Stomach (tissue), 19 donors: ENCODE measurements at places on chromosomes 12 and 14. TPM values are rescaled to one million over a fixed set of nuclear protein-coding genes. Genes with fewer than 3 reads are reported as not detected.
A peak's percentile ranks its signal among the peaks of the same experiment; 100 is the strongest.

DNA sequence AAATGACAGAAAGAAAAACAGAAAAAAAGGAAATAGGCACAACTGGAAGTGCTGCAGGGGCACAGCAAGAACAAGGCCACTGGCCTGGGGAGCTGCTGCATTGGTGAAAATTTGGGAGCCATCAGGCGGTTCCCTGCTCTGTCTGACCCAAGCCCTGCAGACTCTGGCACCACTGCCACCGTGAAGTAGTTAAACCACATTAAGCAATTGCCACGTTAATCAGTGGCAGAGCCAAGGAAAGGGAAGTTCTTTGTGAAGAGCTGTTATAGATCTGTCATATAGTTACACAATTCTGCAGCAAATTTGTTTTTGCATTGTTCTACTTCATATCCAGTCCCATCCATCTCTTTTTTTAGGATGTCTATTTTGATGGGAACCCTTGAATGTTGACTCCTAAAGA is 915.3 kb downstream of the FSCB start:
- H3K36me3 ChIP-seq: no peaks in the 10 kb centered on the region
- no peak overlapping the region for H3K27ac ChIP-seq
- H3K27me3 ChIP-seq: no peaks in the 10 kb centered on the region
- DNase-seq: no peak
- H3K4me1 ChIP-seq: no peaks in the 10 kb centered on the region
- H3K4me3 ChIP-seq: no peak overlapping the region

DNA sequence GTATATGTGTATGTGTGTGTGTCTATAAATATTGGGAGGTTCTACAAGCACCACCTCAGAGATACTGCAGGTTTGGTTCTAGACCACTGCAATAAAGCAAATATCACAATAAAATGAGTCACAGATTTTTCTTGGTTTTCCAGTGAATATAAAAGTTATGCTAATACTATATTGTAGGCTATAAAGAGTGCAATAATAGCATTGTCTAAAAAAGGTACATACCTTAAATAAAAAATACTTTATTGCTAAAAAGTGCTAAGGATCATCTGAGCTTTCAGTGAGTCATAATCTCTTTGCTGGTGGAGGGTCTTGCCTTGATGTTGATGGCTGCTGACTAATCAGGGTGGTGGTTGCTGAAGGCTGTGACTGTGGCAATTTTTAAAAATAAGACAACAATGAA is 111.1 kb downstream of the VEZT start:
- no peaks in the 10 kb centered on the region for H3K36me3 ChIP-seq
- no peaks in the 10 kb centered on the region for H3K27me3 ChIP-seq
- H3K27ac ChIP-seq: no peak overlapping the region
- no peak for DNase-seq
- H3K4me1 ChIP-seq: peaks cover 13% of the 10 kb centered on the region

GRCh38 chr14:104714066-104714465 is 10.0 kb upstream of the ADSS1 start:
- no peak overlapping the region for H3K27ac ChIP-seq
- no peaks in the 10 kb centered on the region for H3K4me1 ChIP-seq
- no peak for DNase-seq

GRCh38 chr12:113524495-113524894 is 52.8 kb upstream of the LHX5 start:
- no peak for DNase-seq
- no peaks in the 10 kb centered on the region for H3K4me1 ChIP-seq
- H3K27ac ChIP-seq: no peak overlapping the region
- no peaks in the 10 kb centered on the region for H3K36me3 ChIP-seq

DNA sequence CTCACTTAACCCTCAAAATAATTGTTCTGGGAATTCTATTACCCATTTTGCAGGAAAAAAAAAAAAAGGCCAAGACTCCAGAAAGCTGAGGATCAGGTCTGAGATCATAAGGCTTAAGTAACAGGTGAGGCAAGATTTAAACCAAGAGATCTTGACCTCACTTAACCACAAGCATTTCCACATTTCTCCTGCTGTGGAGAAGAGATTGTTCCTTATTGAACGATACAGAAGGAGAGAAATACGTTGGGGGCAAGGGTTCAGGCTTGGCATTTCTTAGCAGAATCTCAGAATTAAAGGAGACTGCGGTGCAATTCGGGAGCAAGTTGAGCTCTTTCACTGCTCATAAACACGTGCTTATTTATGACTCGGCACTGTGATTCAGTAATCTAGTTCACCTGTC is 885.3 kb upstream of the TMEM132C start:
- no peak overlapping the region for H3K4me3 ChIP-seq
- H3K27ac ChIP-seq: no peak overlapping the region
- peaks cover 6% of the 10 kb centered on the region for H3K4me1 ChIP-seq
- H3K27me3 ChIP-seq: peaks cover 6% of the 10 kb centered on the region

DNA sequence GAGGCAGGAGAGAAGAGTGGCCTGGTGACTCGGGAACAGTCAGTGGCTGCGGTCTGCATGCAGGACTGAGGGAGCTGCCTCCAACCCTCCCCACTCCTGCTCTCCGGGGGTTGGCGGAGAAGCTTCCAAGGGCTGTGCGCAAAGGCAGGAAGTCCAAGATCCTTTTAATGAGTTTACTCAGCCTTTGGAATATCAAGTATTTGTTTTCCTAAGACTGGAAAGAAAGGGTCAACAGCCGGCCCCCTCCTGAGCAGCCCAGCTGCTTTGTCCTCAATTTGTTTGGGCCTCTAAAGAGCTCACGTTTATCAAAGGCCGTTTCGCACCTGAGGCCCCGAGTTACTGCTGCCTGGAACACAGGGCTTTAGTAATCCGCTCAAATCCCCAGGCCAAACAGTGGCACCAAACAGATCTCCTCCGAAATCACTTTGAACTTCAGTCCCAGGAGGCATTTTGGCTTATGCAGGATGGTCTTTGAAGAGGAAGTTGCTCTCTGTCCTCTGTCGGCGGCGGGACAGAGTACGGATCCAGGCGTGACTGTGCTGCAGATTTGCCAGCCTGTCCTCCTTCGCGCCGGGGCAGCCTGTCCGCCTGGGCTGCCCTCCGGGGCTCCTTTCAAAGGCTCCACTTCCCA is 117.2 kb upstream of the FZD10 start:
- no peaks in the 10 kb centered on the region for H3K36me3 ChIP-seq
- H3K4me3 ChIP-seq: no peak overlapping the region
- peaks cover 92% of the 10 kb centered on the region for H3K27me3 ChIP-seq
- DNase-seq: peak; percentile 61
- no peaks in the 10 kb centered on the region for H3K4me1 ChIP-seq

- H3K4me3 ChIP-seq: no peak overlapping the region
- no peak overlapping the region for H3K27ac ChIP-seq
- no peaks in the 10 kb centered on the region for H3K27me3 ChIP-seq
- H3K4me1 ChIP-seq: no peaks in the 10 kb centered on the region
- H3K36me3 ChIP-seq: no peaks in the 10 kb centered on the region
Observed at GRCh38 chr12:110813285-110813684, 33.5 kb upstream of the CCDC63 start.

DNA sequence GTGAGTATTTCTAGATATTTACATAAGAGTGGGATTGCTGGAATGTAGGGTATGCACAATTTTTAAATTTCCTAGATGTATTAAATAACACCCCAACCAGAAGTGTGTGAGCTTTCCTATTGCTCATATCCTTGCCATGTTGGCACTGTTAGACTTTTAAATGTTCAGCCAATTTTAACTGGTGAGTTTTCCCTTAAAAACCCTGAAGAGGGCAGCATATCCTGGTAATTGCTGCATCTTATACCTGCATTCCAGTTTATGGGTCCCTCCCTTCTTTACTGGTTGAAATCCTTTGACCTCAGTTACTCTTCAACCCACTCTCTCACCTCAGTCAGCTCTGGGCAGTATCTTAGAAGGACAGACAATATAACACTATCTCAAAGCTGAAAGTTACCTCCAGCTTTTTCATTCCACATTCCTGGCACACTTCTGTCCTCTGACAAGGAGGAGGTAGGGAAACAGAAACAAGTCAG is 270.6 kb downstream of the PAWR start:
- no peak overlapping the region for H3K27ac ChIP-seq
- peak; percentile 76 for DNase-seq
- H3K4me3 ChIP-seq: no peak overlapping the region
- H3K27me3 ChIP-seq: no peaks in the 10 kb centered on the region

- no peaks in the 10 kb centered on the region for H3K36me3 ChIP-seq
- peaks cover 29% of the 10 kb centered on the region for H3K4me1 ChIP-seq
- H3K27me3 ChIP-seq: no peaks in the 10 kb centered on the region
- no peak overlapping the region for H3K27ac ChIP-seq
- DNase-seq: no peak
Observed at GRCh38 chr12:71438670-71439361, 782 bp upstream of the LGR5 start.

DNA sequence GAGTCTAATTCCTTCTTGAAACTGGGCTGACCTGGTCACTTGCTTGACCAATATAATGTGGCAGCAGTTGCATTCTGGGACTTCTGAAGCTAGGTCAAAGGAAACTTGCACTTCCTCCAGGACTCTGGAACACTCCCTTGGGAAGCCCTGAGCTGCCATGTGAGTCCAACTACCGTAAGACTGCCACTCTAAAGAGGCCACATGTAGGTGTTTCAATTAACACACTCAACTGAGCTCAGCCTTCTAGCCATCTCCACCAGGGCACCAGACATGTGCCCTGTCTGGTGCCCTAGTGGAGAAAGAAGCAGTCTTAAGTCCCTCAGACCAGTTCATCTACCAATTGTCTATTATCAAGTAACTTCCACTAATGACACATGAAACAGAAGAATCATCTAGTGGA is 6.1 kb upstream of the TEP1 start:
- no peaks in the 10 kb centered on the region for H3K27me3 ChIP-seq
- peak; percentile 25 for DNase-seq
- H3K4me3 ChIP-seq: no peak overlapping the region
- no peaks in the 10 kb centered on the region for H3K36me3 ChIP-seq
- H3K4me1 ChIP-seq: peaks cover 18% of the 10 kb centered on the region

DNA sequence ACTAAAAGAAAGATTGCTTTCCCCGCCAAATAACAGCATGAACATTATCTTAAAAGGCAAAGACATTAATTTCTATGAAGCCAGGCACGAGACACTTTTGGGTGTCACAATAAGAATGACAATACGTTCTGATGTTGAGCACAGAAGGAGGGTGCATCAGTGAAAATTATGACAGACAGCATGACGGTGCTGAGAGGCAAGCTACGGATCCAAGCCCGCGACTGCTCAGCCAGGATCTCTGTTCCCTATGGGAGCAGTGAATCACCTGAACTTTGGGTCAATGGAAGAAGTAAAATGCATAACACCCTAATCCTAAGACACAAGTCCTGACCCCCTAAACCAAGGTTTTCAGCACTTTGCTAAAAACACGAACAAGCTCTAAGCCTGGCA is 51.7 kb downstream of the SLC25A47 start:
- H3K36me3 ChIP-seq: no peaks in the 10 kb centered on the region
- peaks cover 24% of the 10 kb centered on the region for H3K4me1 ChIP-seq
- H3K4me3 ChIP-seq: peak overlapping the region; percentile 78
- peak overlapping the region; percentile 94 for H3K27ac ChIP-seq
- H3K27me3 ChIP-seq: no peaks in the 10 kb centered on the region
- DNase-seq: no peak

DNA sequence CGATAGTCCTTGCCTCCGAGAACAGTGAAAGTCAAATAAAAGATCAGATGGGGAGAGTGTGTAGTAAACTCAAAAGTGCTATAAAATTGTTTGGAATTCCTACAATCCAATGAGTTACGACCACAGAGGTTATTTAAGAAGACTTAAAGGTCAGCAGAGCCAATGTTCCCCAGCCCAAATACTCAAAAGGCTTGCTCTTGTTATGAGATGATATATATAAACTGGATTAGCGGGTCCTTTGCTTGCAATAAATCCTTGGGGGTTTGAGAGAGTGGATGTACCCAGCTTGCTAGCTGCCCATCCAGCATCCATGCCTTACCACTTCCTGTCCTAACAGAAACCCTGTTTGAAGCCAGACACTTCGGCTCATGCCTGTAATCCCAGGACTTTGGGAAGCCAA is 29.0 kb upstream of the MED13L start:
- H3K27ac ChIP-seq: no peak overlapping the region
- H3K36me3 ChIP-seq: no peaks in the 10 kb centered on the region
- no peak for DNase-seq

- H3K36me3 ChIP-seq: peaks cover 52% of the 10 kb centered on the region
- H3K27me3 ChIP-seq: no peaks in the 10 kb centered on the region
- no peak overlapping the region for H3K27ac ChIP-seq
- DNase-seq: no peak
- H3K4me1 ChIP-seq: no peaks in the 10 kb centered on the region
Observed at GRCh38 chr12:123344086-123344485, 20.6 kb downstream of the SBNO1 start.

TMEM19 gene
- 9.4 TPM for total RNA-seq

SLCO1B1 gene
- not detected for total RNA-seq

VASH1 gene
- 12.3 TPM for total RNA-seq

FITM1 gene
- total RNA-seq: not detected

HOXC5 gene
- total RNA-seq: not detected

KRT77 gene
- not detected for total RNA-seq

RD3L gene
- total RNA-seq: not detected

GUCY2C gene
- total RNA-seq: not detected

TTC5 gene
- total RNA-seq: 2.6 TPM
